Central memory CD4-positive, alpha-beta T cell (primary cell): ENCODE measurements at places on chromosomes 11 and 22.

DNA sequence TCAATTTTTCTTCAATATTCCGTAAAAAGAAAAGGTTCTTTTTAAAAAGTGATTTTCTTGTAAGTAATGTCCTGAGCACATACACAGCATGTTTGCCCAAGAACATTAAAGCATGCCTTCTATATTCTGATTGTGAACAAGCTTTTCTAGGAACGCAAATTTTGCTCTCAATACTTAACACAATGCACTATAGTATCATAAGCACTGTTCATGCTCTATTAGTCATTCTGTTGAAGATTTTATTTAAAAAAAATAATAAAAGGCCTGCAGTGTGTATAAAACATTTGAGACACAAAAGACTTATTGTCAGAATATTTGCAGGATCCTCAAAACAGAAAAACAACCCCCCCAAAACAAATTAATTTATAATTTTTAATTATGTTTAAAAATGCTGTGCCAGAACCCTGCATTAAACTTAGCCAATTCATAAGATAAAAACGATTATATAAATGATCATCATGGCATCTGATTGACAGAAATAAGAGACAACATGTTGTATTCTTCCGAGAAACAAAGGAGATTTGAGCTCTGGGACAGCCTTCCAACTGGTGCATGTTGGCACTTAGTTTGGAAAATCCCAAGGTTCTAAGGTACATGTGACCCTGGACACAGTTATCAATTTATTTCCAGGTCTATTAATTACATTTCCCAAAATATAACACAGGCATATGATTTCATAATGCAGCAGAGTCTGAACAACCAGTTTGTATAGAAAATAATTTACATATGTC is 13.1 kb downstream of the MTMR2 start:
- no peak for DNase-seq

DNA sequence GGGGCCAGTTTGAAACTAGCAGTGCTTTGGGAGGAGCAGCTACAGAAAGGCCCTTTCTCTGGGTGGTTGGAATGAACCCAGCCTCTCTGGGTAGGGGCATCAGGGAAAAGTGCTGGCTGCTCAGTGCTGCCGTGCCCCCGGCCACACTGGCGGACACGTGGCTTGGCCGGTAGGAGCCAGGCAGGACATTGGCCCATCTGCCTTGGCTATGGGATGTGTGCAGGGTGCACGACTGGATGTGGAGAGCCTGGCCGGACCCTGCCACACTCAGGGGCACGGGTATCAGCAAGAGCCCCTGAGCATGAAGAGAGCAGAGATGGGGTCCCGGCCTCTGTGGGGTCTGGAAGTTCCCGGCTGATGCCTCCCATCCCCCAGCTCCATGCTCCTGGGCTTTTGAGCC is 46.6 kb downstream of the TPCN2 start:
- DNase-seq = no peak

DNA sequence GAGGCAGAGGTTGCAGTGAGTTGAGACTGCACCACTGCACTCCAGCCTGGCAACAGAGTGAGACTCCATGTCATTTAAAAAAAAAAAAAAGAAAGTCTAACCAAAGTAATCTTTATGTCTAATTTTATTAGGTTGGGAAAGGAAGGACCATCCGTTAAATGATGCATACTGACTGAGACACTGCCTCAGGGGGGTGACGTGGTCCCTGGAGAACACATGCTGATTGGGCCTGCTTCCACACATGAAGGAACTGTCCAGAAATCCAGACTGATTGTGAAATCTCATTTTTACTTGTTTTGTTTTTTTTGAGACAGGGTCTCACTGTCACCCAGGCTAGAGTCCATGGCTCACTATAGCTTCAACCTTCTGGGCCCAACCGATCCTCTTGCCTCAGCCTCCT is 5.5 kb downstream of the SF3A1 start:
- DNase-seq = no peak

DNA sequence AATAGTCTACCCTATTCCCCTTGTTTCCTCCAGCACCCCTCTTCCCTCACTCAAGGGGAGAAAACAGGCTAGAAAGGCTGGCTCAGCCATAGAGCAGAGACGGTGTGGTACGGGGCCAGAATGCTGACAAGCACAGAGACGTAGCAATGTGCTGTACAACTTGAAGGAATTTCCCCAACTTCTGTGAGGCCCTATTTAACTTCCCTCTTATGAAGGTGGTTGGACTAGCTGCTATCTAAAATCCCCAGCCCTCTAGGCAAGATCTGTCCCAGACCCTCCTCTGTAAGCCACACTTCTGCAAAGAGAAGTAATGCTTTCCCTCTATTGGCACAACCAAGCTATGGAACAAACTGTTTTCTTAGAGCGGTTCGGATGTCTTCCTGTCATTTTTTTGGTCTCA is 37.8 kb downstream of the PLEKHA7 start:
- DNase-seq = no peak

DNA sequence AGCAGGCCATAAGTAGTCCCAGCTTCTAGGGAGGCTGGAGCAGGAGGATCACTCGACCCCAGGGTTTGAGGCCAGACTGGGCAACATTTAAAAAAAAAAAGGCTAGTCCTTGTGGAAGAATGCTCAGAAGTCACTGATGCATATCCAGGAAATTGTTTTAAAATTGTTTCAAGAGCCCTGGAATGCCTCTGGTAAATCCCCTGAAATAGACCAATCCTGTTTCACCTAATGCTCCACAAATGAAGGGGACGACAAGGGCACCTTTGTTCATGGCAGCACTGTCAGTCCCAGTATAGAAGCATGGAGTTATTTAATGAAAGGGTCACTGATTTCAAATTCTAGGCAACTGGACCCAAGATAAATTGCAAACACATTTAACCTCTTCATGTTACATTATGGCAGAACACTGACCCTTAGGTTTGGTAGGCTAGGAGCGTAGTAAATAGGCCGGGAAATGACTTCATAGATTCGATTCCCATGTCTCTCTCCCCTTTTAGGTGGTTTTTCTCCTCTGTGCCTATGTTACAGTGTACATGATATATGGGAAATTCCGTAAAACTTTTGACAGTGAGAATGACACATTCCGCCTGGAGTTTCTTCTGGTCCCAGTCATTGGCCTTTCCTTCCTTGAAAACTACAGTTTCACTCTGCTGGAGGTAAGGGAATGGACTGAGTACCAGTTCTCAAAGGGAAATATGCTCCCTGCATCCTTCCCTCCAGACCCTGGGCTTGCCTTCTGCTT is 11.4 kb downstream of the KDELR3 start:
- no peak for DNase-seq

GRCh38 chr11:134625151-134625550 is 213.1 kb upstream of the B3GAT1 start:
- DNase-seq = no peak

- no peak for DNase-seq
Measured at GRCh38 chr11:67332081-67332691, 21.2 kb downstream of the POLD4 start.

GRCh38 chr11:128575961-128576350 is 11.4 kb downstream of the ETS1 start:
- DNase-seq = no peak

GRCh38 chr11:69301081-69301454 is 7.1 kb downstream of the MYEOV start:
- DNase-seq = no peak

DNA sequence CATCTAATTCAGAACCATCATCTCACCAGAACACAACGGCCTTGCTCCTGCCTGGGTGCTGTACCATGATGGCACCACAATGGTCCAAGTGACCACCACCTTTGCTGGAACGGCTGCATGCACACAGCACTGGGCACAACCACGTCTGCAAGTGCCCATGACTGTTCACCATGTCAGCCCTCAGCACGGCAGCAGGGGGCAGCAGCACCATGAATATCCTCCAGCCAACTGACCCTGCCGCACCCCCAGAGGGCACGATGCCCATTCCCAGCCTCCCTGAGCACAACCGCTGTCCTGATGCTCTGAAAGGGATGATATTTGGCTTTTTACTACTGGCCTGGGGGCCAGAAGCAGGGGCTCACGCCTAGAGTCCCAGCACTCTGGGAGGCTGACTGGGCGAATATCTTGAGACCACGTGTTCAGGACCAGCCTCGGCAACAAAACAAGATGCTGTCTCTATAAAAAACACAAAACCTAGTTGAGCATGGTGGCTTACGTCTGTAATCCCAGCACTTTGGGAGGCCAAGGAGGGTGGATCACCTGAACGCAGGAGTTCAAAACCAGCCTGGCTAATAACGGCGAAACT is 25.7 kb downstream of the DRD4 start:
- DNase-seq = no peak

DNA sequence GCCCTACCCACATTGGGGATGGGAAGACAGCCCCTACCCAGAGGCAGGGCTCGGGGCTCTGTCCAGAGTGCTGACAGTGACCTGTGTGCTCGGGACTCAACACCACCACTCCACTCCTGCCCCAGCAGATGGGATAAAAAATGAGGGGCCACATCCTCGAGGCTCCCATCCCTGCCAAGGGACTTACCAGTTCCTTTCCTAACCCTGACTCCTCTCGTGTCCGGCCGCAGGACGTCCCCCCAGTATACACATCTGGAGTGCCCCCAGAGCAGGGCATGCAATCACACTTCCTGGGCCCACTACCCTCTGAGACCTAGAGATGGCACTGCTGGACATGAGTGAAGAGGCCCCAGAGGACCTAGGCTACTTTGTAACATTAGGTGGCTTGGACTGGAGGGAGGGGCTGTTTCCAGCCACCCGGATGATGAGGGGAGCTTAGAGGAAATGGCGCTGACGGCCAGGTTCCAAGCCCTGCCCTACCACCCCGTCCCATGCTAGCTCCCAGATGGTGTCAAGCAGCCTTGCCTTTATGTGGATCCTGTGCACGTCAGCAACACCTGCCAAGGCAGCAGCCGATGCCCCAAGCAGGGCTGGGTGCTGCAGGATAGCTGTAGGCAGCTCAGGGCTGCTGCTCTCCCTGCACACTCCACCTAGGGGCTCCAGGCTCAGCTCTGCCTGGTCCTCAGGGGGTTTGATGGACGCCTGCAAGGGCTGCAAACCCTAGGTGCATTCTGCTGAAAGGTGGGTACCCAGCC is 86.6 kb downstream of the DGCR2 start:
- DNase-seq = no peak

GRCh38 chr11:859394-860131 is 16.9 kb downstream of the TSPAN4 start:
- DNase-seq = no peak
